ENCODE measurements at places on chromosomes 13 and 19.

- no peak for DNase-seq
These were observed 841 bp upstream of the ZNF223 start for GRCh38 chr19:44050740-44051649.

DNA sequence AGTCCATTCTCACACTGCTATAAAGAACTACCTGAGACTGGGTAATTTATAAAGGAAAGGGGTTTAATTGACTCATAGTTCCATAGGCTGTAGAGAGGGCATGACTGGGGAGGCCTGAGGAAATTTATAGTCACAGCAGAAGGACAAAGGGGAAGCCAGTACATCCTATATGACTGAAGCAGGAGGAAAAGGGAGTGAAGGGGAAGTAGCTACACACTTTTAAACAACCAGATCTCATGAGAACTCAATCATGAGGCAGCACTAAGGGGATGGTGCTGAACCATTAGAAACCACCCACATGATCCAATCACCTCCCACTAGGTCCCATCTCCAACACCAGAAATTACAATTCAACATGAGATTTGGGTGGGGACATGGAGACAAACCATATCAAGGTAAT is 209.1 kb downstream of the DIAPH3 start:
- no peak for DNase-seq

DNA sequence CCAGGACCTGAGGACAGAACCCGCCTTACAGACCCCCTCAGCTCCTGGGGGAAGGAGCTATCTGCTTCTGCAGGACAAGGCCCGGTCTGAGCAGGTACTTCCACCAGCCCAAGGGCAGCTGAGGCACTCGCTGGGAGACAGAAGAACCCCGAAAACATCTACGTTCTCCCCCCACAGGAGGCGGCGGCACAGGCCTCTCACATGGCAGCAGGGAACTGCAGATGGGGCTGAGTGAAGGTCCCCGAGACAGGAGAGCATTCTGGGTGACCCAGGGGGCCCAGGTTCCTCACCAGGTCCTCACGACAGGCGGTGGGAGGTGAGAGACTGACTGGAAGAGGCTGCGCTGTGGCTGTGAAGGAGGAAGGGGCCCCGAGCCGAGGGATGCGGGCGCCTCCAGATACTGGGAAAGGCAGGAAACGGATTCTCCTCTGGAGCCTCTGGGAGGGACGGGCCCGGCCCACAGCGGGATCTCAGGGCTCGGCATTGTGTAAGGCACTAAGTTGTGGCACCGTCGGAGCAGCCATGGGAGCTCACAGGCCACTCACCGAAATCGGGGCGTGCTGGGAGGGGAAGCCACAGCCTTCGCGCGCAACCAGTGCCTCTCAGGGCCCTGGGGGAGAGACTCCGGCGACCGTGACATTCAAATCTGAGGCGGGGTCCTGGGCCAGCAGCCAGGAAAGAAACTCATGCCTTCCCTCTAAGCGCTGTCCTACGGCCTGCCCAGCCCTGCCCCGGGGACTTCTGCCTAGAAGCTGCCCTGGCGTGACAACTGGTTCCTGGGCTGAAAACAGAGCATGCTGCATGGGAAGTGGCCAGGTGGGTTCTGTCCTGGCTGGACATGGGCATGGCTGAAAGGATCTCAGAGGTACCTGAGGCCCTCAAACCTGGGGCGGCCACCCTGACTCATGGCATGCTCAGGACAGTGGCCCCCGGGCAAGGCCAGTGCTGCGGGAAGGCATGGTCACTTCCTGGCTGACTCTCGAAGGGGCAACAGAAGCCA is 14.0 kb downstream of the RPL36 start:
- no peak for DNase-seq

- no peak for DNase-seq
These were observed 10.0 kb upstream of the CPAMD8 start for GRCh38 chr19:17036640-17037039.

DNA sequence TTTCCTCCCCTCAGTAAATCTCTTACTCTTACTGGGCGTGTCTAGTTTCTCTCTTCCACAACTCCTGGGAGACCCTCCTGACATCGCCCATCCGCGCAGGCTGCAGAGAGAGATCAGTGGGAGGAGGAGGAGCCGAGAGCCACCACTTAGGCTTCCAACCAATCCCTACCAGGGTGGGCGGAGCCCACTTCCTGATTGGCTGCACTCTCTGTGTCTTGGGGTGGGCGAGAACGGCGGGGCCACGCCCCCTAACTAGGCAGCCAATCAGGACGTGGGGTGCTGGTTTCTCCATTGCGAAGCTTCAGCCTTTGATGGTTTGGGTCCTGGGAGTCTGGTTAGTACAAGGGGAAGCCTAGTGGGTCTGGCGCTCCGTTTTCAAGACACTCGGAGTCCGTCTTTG is at the start of gene PMIS2:
TSS of gene PMIS2 (plus strand) at position 326 of the 400 bp plus-strand sequence. CDS start 87 bp downstream, outside the sequence.
- no peak for DNase-seq
